ENCODE measurements at places on chromosomes 4 and X. TPM values are rescaled to one million over a fixed set of nuclear protein-coding genes. Genes with fewer than 3 reads are reported as not detected.

DNA sequence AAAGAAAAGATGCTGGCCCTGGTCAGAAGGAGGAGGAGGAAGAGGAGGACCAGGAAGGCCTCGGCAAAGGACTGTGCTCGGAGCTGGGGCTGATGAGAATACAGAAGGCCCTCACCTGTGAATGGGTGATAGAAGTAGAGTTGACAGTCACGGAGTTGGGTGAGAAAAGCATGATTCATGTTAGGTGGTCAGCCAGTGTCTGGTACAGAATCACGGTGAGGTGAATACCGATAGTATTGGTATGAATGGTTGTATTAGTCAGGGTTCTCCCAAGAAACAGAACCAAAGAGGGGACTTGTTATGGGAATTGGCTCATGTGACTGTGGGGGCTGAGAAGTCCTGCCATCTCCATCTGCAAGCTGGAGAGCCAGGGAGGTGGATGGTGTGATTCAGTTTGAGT lies 32.5 kb upstream of the FAM156A start:
- no peak for DNase-seq

GRCh38 chrX:75155827-75156525 lies at the start of gene ABCB7:
Gene ABCB7 (minus strand): TSS chrX:75156283. CDS start chrX:75156272, 11 bp downstream.
- DNase-seq, result peak; percentile 75

- peak; percentile 84 for DNase-seq
These were observed 48.1 kb upstream of the CXCL8 start for GRCh38 chr4:73692254-73692653.

The CLNK gene
- total RNA-seq, result not detected

DNA sequence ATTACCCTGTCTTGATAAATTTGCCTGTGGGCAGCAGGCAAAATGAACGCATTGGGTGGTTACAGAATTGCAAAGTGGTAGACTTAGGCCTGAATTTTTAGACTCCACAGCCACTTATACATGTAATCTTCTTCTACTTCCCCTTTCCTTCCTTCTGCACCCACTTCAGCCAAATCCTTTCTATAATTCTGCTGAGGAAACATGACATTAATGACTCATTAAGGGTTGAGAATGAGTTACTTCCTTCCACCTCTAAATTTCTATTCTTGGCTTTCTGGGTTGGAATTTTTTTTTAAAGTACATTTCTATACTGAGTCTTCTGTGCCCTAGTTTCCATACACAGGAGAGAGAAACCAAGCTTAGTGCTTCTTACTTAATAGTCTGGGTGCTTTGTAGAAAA lies 10.1 kb downstream of the PAPSS1 start:
- DNase-seq, result peak; percentile 47

DNA sequence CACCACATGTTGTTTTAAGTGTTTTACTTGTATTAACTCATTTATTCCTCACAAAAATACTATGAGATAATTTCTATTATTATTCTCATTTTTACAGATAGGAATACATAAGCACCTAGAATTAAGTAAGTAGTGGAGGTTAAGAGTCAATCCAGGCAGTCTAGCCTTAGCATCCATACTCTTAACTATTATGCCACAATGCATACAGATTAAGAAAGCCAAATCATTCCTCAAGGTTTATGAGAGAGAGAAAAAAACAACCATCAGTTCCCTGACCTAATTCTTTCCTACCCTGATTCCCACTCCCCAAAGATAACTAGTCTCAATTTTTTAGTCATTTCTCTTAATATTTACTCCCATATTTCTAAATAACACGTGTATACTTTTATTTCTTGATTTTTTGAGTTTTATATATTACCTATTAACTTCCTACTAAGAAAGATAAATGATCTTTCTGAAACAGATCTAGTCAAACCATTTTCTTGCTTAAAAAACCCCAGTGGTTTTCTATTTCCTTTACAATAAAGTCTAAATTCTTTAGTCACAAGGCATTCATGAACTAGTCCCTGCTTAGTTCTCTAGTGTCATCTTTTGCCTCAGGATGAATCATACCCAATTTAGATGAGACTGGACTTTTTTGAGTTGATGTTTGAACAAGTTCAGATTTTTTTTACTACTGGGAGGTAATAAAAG lies 16.0 kb downstream of the UBA6 start:
- DNase-seq, result peak; percentile 46

DNA sequence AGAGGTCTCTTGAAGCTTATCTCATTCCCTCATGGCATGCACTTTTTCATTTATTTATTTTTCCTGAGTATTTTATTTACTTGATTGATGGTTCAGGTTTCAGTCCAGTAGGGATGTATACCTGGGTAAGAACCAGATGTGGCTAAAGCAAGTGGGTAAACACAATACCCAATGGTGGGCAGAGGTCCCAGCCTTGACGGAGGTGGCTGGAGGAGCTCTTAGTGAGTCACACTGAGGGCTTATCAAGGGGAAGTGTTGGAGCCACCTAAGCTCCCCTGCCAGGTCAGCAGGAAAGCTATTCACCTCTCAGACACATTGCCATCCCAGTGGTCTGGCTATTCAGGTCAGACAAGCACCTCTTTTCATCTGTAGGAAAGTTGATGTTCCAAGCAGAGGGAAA lies 236.2 kb upstream of the MAGEB16 start:
- peak; percentile 2 for DNase-seq

DNA sequence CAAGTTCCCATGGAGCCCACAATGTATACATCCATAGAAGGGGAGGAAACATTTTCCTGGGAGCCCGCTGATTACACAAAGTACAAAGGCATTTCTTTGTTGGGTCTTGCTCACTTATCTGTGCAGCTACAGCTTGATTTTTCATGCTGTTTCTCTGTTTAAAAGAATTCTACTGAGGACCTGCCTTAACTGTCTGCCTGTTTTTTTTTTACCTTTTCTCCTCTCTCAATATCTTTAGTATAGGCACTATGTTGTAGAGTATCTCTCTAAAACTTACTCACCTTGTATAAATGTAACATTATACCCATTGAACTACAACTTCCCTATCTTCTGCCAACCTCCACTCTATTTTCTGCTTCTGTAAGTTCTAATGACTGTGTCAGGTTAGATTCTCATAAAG lies 494.6 kb upstream of the EPHA5 start:
- DNase-seq, result no peak

GRCh38 chrX:130975947-130976346 lies 72.9 kb upstream of the ENOX2 start:
- peak; percentile 79 for DNase-seq

The SPANXN4 gene
- total RNA-seq, result not detected

Measured in PC-3 (cell line).